ENCODE measurements at places on chromosomes 2 and 18.
A peak's percentile ranks its signal among the peaks of the same experiment; 100 is the strongest.

- no peak for DNase-seq
These were observed 22.8 kb downstream of the NXPH2 start for GRCh38 chr2:138757384-138757783.

GRCh38 chr2:164952057-164952702 is 3.1 kb downstream of the SLC38A11 start:
- no peak for DNase-seq

GRCh38 chr2:194015751-194016150 is 1641.3 kb upstream of the SLC39A10 start:
- no peak for DNase-seq

DNA sequence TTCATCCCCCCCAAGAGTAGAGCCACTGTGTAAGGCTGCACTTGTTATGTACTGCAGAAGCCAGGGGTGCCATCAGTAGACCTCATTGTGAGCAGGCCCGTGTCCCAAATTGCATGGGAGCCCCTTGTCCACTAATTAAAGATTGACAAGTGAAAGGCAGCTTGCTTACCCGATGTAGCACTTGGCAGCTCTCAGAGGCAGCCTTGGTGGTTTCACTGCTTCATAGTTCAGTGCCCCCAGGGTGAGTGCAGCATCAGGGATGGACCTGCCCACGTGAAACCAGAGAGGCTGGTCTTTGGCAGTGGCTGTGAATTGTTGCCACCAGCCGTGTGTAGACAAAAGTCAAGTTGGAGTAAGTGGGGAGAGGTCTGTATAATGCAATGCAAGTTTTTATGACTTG is 13.3 kb downstream of the TUBB6 start:
- no peak for DNase-seq

DNA sequence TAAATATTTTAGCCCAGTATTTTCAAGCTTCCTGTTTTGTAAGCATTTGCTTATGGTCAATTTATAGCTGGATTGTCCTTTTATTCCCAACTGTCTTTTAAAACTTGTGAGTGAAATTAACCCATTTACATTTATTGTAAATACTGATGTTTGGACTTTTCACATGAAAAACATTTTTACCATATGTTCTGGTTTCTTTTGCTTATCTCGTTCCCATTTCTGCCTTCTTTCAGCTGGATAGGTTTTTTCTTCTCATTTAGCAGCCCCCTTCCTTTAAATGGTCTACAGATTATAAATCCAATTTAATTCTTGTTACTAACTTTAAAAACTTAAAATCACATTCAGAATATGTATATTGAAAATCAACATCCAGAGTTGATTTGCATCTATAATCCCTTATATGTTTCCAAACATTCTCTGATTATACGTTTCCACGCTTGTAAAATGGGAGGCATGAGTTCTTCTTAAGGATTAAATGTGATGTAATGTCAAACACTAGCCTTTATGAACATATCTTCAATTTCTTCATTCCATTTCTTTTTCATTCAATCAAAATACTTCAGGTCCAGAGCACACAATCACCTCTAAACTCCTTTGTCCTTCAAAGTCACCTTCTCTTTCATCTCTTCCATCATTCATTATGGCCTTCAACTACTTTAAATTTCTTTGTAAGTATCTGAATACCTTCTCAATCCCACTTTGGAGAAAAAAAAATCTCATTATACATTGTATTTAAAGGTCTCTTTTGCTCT is 1.1 kb upstream of the KDM3A start:
- DNase-seq, result no peak

DNA sequence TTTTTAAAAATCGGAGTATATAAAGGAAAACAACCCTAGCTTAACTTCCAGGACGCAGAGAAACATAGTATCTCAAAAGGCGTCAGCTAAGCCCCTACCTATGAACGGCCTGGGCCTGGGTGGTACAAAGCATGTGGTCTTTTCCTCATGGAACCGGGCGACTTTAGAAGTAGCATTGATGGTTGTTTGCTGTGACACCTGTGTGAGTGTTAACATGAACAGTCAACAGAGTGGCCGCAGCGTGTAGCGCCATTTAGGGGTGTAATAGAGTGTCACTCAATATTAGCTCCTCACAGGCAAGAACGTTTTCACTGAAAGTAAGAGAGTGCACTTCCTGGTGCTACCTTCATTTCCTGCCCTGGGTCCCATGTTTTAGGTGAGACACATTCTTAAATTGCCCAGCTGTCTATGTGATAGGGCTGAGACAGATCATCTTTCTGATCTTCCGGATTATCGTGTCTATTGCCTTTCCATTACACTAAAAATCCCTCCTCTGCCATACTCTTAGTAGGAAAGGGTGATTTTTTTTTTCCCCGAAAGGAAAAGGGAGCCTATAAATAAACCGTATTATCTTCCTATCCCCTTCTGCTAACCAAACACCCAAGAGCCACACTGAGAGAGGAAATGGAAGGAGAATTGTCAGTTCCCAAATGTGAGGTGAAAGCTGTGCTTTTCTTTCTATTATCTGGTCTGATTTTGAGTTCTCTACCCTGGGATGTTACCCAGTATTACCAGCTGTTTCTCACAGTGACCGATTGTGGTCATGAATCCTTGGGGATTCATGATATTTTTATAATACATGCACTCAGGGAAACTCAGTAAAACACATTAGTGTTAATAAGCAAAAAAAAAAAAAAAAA is 1.3 kb downstream of the GORASP2 start:
- peak; percentile 70 for DNase-seq

GRCh38 chr2:15799432-15799827 is 140.9 kb upstream of the MYCN start:
- DNase-seq, result no peak

GRCh38 chr2:140589696-140590095 is 1541.1 kb downstream of the LRP1B start:
- no peak for DNase-seq

DNA sequence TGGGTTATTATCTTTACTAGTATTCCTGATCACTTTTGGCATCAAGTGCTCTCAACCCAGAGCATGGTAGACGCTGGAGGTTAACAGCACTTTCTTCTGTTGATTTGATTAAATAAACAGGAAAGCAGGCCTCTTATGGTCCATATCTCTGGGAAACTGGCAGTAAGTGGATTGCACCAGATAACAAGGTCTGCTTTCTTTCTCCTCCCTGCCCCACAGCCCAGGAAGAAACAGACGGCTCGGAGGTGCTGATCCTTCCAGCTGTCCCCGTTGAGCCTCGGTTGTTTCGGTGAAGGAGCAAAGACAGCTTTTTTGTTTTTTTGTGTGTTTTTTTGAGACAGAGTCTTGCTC is 100.8 kb upstream of the KCTD1 start:
- no peak for DNase-seq

GRCh38 chr2:65350651-65351056 is 81.7 kb downstream of the SPRED2 start:
- DNase-seq, result peak; percentile 59

GRCh38 chr2:209534228-209534627 is 110.4 kb downstream of the MAP2 start:
- DNase-seq, result no peak

DNA sequence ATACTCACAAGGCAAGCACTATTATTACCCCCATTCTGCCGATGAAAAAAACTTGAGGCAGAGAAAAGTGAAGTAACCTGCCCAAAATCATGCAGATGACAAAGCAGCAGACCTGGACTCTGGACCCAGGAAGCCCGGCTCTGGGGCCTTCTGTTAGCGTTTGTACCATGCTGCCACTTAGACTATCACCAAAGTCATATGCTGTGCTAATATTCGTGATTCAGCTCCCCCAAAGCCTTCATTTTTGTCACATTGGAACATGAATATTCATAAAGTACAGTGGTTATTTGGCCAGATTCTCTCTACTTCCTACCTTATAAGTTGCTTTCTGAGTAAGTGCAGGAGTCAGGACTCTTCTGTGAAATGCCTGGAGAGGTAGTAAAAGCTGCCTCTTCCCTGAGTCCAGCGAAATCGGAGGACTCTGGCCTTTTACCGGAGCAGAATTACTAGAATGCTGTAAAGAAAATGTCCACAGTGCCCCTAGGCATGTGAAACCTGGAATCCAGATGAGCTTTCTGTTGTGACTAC is 86.7 kb downstream of the FTCDNL1 start:
- DNase-seq, result no peak

GRCh38 chr2:54773838-54774237 is 50.4 kb downstream of the EML6 start:
- no peak for DNase-seq

DNA sequence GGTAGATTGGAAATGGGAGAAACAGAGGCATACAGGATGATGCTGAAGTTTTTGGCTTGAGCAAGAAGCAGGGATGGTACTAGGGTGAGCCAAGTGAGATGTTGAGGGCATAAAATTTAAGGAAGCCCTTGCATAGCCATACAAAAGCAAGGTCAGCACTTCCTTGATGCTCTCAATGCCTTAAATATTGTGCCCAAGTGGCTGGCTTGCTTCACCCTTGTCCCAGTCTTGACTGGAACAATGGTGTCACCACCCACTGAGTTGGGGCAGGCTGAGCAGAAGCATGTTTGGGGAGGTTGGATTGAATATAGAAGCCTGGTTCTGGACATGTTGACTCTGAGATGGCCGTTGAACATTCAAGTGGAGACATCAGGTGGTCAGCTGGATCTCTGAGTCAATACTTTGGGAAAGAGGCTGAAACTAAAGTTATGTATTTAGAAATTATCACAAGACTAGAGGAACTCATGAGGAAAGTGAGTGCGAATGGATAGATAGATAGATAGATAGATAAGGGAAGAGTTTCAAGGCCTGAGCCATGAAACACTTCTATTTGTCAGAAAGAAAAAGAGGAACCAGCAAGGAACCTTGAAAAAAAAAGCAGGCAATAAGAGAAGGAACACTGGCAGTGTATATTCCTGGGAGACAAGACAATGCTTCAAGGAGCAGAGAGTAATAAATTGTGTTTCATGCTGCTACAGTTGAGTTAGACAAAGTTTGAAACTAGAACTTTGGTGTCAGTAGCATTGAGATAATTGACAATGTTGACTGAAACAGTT is 43.0 kb upstream of the HNMT start:
- no peak for DNase-seq

DNA sequence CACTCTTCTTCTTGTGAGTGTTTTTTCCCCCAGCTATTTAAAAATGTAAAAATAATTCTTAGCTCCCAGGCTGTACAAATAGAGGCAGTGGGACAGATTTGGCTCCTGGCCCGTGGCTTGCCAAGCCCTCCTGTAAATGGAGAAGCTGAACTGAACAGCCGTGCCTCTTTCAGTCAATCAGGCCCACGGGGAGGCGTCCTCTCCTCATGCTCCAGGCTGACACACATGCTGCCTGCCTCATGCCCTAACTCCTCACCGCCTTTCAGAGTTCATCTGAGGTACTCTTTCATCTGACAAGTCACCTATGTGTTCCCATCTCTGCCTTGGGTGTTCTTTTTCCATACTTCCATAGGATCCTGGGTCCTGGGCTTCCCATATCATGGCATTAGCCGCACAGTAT is 58.9 kb downstream of the BMP10 start:
- DNase-seq, result no peak

- DNase-seq, result no peak
These were observed 2.3 kb downstream of the ARL4C start for GRCh38 chr2:234494361-234495250.

DNA sequence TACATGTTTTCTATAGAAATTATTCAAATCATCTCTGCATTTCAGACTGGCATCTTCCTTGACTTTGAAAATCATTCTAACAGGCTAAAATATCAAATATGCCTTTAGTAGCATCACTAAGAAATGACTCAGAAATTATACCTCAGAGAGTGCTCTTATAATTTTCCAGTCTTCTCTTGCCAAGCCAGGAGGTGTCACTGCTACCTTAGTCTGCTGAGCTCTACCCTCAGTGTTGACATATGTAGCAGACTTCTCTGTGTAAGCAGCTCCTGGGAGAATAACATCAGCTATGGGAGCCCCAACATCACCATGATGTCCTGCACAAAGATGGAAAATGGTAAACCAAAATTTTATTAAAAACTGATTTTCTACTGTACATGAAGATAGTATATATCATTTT is 31.6 kb downstream of the NDUFS1 start:
- DNase-seq, result no peak

DNA sequence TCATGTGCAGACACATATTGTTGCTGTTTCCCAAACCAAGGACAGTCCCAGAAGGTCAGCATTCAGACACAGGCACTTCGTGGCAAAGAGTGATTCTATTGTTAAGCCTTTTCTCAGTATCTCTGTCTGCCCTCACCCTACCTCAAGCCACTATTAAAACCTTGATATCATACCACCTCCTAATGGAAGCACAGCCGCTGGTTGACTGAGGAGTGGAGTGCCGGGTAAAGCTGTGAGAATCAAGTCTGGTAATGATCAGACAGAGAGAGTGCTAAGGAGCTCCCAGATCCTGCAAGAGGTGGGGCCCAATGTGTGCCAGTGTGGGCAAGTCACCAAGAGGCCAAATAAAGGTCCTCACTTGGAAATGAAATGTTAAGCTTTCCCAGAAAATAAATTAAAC is 819.5 kb downstream of the BCL11A start:
- no peak for DNase-seq

DNA sequence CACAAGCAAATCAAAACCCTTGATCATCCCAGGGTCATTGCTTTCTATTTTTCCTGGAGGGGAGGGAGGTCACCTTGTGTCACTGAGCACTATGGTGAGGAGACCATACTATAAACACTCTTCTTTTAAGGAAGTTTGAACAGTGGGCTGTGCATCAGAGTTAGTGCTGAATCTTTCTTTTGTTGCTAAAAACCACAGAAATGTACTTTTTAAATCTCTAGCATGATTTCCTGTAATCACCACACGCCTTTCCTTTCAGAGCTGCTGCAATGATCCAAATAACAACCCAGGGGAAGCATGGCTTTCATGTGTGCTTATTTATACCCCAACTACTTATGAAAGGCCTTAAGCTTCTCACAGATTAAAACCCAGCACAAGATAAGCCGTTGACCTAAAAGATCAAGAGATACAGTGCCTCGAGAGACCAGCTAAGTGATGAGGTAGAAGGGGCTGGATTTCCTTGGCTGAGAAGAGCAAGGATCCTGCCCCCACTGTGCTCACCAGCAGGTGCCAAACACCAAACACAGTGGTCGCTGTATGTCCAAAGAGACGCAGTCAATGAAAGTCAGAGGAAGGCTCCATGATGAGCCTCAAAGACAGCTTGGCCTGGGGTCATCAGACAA is 34.7 kb downstream of the TRABD2A start:
- DNase-seq, result no peak

DNA sequence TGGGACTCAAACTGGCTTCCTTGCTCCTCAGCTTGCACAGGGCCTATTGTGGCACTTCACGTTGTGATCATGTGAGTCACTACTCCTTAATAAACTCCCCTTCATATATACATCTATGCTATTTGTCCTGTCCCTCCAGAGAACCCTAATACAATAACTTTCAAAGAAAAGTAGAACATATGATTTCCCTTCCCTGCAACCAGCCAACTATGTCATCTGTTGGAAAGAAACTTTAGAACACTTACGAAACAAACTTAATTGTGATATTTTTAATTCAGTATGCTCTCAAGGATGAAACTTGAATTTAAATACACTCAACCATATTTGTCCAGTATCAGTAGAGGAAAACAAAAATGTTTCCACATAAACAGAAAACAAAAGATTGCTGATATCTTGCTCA is 84.4 kb downstream of the DYM start:
- DNase-seq, result no peak

Measured in GM13976 (cell line).